ENCODE measurements at places on chromosomes 1 and 21.

DNA sequence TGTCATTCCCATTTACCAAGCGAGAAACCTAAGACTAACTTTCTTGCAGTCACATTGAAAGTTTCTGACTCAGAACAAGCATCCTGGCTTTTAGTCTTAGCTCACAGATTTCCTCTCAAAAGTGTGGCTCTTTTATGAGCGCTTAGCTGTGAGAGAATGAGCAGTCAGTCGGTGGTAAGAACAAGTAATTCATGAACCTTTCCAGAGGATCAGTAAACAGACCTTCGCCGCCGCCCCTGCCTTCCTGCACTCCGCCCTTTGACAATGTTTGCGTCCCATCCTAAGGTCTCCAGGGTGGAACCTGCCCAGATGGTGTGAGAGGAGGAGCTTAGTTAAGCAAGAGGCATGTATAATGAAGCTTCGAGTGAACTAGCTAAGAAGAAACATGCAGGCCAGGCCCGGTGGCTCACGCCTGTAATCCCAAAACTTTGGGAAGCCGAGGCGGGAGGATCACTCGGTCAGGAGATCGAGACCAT, 142.4 kb downstream of the GLUL start:
- DNase-seq, result no peak

DNA sequence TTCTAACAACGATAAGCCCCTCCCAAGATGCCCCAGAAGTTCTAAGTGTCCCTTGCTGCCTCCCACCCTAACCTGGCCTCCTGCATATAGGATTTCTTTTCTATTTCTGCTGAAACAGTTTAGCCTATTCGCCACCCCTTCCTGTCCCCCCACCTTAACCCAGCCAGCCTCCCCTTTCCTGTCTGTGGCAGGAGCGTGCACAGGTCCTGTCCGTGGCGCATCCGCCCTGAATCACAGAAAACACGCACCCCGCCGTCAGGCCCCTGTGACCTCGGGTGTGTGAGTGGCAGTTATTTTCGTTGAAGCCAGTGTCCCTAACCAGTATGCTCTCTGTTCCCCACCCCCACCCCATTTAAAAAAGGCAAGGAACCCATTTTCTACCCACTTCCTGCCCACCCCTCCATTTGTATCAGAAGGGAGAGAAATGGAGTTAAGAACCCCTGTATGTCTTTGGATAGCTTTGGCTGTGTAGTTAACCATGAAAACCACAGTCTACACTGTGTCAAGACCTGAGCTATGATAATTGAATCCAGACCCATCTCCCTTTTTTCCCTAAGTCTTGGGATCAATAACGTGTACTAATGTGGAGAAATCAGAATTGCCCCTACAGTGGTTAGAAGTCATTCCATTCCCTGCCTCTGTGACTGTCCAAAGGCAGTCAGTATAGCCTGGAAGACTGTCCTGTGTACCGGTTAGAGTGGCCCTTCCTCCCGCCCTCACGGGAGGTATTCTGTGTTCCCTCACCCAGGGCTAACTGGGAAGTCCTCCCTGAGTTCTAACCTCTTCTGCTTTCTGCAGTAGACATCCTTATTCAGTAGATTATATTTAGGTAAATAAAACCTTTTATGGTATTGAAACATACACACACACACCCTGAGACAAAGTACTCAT, 1.8 kb downstream of the PLEKHO1 start:
- DNase-seq, result no peak

DNA sequence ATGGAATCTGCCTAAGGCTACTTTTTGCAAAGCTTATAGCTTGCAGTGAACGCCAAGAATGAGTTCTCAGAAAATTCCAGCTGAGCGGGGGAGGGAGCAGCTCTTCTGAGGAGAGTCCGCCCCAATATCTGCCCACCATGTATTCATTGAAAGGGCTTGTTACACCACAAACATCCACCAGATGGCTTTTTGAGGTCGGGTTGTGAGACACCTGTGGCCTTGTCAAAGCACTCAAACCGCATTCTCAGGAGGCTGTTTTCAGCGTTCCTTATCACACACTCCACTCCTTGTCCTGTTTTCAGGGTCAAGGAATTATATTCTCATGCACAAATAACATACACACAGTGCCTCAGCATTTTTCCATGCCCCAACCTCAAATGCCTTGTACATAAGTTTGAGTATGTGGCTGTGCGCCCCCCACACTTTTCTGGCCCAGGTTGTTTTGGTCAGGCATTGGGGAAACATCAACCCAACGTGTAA, 3.9 kb upstream of the C4BPB start:
- DNase-seq, result no peak

GRCh38 chr1:40308036-40308727, 8.9 kb downstream of the COL9A2 start:
- DNase-seq, result no peak

DNA sequence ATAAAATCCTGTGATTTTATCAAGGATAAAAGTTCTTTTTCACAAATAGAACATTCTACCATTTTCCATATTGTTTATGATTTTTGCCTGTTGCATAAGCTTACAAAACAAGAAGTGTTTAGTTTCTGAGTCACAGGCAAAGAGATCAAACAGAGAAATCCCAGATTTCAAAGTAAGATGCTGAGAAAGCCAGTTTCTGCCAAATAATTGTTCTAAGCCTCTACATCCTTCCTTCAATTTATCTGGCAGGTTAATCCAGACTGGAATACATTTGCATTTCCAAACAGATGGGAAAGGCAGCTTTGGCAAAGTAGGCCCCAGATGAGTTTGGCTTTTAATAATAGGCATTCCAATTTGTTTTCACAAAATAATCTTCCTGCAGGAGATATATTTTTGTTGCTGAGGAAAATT, 2.5 kb downstream of the SLC1A7 start:
- DNase-seq, result no peak

DNA sequence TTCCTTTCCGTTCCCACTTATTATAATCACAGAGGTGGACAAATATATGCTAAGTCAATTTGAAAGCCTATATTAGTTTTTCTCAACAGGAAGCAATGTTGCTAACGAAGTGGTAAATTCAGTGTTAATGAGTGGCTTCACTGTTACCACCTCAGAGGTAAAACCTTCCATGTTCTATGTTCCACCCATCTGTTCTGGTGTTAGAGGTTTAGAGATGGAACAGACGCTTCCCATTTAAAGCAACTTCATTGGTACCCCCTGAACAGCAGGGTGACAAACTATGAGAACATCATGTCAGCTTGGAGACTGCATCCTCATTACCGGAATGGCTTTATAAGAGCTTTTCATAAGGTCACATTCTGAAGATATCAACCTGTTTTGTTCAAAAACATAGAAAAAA, 77.9 kb downstream of the ZNF644 start:
- no peak for DNase-seq

GRCh38 chr1:221335161-221336101, 406.5 kb downstream of the DUSP10 start:
- no peak for DNase-seq

DNA sequence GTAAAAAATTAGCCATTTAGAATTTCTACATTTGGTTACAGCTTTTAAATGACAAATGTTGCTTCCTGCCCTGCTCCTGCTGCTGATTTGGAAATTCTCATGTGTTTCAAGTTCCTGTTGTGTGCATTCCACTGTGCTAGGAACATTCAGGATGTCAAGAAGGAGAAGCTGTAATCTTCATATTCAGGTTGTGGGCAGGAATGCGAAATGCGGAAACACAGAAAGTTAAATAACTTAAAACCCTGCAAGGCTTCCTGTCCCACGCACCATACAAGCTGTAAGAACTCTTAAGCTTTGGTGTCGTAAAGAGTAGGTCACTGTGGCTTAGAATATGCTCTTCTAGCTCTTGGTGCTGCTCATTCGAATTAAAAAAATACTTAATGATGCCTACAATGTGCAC, 52.6 kb downstream of the S100B start:
- no peak for DNase-seq

GRCh38 chr1:243946946-243947345, 96.9 kb upstream of the AKT3 start:
- DNase-seq, result no peak

DNA sequence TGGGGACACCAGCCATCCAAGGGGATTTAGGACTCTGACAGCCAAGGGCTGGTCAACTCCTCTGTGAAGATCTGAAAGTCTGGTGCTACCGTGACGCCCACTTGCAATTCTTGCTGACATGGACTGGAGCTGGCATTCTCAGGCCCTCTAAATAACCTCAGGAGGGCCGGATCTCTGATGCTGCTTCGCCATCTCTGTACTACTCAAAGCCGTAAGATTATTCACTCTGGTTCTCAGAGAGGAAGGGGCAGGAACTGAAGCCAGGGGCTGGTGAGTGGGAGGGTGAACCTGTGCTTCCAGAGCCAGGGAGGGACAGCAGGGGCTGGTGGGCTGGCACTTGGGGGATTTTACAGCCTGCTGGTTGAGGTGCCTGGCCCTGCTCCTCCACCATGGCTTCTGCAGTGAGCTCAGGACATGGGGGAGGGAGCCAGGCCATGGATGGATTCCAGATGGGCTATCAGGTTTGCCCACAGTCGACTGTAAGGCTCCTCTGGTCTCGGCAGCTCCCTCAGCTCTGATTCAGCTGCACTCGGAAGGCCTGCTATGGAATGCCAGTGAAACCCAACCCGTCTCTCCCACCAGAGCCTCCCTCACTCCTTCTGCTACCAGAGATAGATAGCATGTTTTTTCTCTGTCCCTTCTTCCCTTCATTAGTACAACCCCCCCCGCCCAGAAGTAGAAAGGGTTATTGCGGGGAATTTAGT, 84.5 kb downstream of the PLXNA2 start:
- no peak for DNase-seq

DNA sequence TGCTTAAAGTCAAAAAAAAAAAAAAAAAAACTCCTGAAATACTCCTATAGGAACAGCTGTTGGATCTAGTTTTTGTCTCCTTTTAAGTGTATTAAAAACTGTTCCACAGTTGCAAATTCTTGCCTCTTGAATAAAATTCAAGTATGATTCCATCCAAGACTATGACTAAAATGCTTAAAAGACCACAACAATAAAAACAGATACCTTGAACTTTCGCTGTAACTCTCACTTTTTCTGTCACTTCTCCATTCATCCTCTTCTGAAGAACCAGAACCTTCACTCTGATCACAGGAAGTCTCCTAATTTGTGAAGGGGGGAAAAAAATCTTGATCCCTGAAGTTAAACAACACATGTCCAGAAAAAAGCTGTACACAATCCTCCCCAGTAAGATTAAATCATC, 55.0 kb upstream of the PSMG1 start:
- no peak for DNase-seq

DNA sequence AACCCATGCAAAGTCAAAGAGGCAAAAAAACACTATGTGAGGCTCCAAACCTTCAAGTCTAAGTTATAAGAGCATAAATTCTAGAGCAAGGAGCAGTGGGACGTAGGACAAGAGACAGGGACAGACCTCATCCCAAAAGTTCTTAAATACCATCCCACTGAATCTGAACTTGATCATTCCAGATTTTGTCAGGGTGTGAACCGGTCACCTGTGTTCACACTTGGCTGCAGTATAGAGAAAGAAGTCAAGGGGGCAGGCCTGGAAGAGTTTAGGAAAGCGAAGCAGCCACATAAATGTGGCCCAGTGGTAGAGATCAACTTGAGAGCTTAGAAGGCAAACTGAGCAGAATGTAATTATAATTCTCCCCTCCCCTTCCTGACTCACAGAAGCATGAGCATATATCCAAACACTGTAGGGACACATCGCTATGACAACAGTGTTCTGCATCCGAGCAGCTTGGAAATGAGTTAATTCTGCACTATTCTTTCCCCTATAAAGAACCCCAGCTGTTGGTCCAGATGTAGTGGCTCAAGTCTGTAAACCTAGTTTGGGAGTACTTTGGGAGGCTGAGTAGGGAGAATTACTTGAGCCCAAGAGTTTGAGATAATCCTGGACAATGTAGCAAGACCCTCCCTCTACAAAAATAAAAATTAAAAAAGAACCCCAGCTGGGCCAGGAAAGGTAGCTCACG, 2.7 kb downstream of the AKR7A2 start:
- no peak for DNase-seq

GRCh38 chr1:198563583-198563982, 23.1 kb upstream of the ATP6V1G3 start:
- DNase-seq, result no peak

DNA sequence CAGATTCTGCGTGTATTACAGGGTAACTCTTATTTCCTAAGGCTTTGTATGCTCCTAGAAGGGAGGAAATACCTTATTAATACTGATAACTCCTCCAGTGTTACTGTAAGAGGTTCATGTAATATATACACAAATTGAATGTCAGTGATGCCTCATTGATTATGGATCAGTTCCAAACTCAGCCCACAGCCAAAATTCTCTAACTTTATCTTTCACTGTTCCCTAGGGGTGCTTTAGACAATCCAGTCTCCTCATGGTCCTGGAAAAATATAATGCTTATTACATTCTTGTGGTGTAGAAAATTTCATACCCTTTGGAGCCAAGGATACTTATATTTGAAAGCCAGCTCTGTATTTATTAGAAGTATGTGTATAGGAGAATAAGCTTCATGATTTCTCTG, 73.0 kb downstream of the NGF start:
- no peak for DNase-seq

GRCh38 chr21:14115646-14116045, 95.1 kb downstream of the LIPI start:
- no peak for DNase-seq

- no peak for DNase-seq
Observed at GRCh38 chr1:95829556-95829955, 595.5 kb downstream of the RWDD3 start.

GRCh38 chr1:167791281-167792187, 69.8 kb downstream of the MPZL1 start:
- no peak for DNase-seq

GRCh38 chr21:29805105-29805504, 134.7 kb downstream of the GRIK1 start:
- DNase-seq, result no peak

DNA sequence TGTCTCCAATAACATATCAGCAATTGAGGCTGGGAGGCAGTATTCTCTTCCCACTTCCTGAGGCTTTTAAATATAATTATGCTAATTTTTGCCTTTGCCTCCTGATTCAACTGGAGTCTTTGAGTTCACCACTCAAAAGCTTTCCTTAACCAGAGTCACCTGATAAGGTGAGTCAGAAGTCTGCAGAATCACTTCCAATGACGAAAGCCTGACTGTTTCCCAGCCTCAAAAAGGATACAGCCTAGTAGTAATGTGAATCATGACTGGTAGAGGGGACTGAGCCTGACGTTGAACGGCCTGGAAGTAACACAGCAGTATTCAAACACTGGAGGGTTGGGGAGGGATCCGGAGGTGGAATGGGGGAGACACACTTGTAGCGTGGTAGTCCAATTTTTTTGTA, 10.4 kb upstream of the MRPL9 start:
- no peak for DNase-seq

- no peak for DNase-seq
Observed at GRCh38 chr1:86741947-86742572, 37.7 kb downstream of the SH3GLB1 start.

GRCh38 chr21:37145635-37146111, 72.6 kb downstream of the TTC3 start:
- DNase-seq, result no peak

GRCh38 chr1:183131166-183131565, 54.9 kb upstream of the LAMC2 start:
- no peak for DNase-seq

GRCh38 chr1:27658951-27659496, 13.0 kb downstream of the IFI6 start:
- DNase-seq, result no peak

- DNase-seq, result no peak
Observed at GRCh38 chr21:34031835-34032370, 41.5 kb upstream of the MRPS6 start.

All from stimulated activated CD8-positive, alpha-beta memory T cell treated with anti-CD3 and anti-CD28 coated beads, Interleukin-15, amount 100 ng/mL, for 24 hours (primary cell).